ENCODE measurements at places on chromosomes 3 and 15. TPM values are rescaled to one million over a fixed set of nuclear protein-coding genes. Genes with fewer than 3 reads are reported as not detected.

The STRC gene
- total RNA-seq = 5.1 TPM

The CPNE4 gene
- total RNA-seq = 18.1 TPM

The FBLN2 gene
- total RNA-seq = 122 TPM

The OXSR1 gene
- 48.1 TPM for total RNA-seq

The PLCB2 gene
- 9.7 TPM for total RNA-seq

The FAM174B gene
- 33.9 TPM for total RNA-seq

The PLA2G4F gene
- 0.99 TPM for total RNA-seq

The CHRD gene
- total RNA-seq = 26.8 TPM

The PARP15 gene
- total RNA-seq = 0.82 TPM

The CHRM5 gene
- 6.8 TPM for total RNA-seq

Data from camera-type eye (tissue), 1 donor.